ENCODE measurements at places on chromosomes 6 and 20.

- no peak for DNase-seq
Measured at GRCh38 chr20:49210101-49210756, 9.0 kb upstream of the DDX27 start.

DNA sequence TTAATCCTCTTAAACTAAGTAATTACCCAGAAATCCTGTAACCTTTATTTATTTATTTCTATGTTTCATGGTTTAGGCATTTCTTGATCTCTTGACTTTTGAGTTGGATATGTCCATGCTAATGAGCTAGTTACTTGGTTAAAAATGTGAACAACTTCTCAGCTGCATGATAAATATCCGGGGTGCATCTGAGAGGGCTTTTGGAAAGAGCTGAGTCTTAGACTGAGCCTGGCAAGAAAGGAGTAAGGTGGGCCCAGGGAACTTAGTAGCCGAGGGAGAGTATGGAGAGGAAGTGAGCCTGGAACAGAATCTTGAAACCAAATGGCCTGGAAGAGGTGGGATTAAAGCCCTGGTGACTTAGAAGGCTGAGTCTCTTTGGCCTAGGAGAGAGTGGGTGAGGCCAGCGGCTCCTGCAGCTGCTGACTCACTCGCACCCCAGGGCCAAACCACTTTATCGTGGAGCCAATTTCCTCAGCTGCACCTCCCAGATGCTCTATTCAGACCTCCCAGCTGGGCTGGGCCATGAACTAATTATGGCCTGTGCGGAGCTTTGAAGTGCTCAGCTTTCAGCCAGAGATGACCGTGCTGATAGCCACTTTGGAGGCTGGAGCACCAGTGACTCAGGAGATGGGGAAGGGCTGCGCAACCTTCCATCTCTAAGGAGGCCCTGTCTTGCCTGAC is 19.1 kb downstream of the TGM3 start:
- DNase-seq = no peak

DNA sequence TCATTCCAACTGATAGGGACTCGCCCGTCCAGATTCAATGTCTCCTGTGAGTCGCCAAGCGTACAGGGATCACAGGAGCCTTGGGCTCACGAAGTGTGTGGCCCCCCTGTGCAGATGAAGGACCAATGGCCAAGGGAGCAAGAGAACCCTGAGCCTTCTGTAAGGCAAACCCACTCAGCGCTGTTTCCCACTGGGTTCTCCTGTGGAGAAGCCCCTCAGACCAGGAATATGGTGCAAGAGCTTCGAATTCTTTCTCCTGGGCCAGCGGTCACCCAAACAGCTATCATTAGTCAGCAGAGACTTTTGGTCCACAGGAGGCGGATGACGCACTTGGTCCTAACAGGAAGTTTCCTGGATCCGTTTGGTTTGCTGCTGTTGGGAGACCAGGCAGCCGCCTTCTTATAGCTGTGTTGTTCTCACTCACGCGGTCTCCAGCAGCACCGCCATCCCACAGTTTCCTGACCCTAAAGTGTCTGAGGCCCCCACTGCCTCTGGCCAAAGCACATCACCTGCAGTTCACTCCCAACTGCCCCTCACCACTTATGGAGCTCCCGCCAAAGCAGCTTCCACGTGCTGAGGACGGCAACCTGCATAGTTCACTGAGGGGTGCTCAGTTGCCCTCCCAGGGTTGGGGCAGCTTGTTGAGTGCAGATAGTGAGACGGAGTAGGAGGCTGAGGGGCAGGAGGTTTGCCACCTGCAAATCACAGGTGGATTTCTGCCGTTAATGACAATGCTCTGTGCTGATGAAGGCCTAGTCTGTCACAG is 268.6 kb downstream of the ERMARD start:
- no peak for DNase-seq

DNA sequence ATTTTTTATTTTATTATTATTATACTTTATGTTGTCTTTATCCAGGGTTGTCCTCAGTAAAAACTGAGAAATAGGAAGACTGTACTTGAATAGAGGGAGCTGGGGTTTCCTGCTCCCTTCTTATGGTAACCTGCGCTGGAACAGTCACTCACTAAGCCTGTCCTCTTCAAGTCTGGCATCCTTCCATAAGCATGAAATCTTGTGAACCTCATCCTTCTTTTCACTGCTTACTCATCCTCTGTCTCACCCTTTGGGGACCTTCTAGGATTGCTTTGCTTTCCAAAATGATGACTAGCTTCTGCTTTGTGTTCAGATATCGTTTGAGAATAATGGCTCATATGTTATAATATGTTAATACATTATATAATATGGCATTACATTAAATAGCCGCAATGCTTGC is 90.6 kb downstream of the C6orf118 start:
- DNase-seq = no peak

- no peak for DNase-seq
Measured at GRCh38 chr20:61529354-61529753, 277.3 kb downstream of the CDH4 start.

DNA sequence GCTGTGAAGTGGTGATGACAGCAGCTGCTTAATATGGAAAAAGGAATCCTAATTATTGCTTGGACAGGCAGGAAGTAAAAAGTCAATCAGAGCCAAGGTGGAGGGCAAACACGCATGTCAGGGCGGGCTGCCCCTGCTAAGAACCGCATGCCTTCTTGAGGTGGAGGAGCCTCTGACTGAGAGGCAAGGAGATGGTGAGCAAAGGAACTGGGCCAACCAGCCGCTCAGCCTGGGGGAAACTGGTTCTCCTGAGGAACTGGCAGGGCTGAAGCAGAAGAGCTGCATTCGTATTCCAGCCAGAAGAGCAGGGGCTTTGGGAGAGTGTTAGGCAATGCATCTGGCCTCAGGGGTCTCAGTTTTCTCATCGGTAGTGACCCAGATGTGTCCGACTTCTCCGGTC is 13.1 kb upstream of the MLN start:
- DNase-seq = no peak

- no peak for DNase-seq
Measured at GRCh38 chr6:151452750-151453427, 963 bp upstream of the RMND1 start.

DNA sequence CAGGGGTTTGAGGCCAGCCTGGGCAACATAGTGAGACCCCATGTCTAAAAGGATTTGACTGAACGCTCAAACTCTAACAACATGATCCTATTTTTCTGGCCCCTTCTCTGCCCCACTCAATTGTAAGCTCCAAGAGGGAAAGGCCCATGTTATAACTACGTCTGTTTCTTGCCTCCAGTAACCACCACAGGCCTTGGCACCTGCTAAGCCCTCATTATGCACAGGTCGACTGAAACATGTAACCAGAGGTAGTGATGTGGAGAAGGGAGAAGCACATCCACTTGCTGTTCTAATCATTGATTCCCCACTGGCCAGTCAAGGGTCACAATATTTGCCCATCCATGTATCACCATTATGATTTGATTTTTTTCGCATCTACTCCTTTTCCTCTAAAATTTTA is 475.5 kb downstream of the KIF16B start:
- no peak for DNase-seq

DNA sequence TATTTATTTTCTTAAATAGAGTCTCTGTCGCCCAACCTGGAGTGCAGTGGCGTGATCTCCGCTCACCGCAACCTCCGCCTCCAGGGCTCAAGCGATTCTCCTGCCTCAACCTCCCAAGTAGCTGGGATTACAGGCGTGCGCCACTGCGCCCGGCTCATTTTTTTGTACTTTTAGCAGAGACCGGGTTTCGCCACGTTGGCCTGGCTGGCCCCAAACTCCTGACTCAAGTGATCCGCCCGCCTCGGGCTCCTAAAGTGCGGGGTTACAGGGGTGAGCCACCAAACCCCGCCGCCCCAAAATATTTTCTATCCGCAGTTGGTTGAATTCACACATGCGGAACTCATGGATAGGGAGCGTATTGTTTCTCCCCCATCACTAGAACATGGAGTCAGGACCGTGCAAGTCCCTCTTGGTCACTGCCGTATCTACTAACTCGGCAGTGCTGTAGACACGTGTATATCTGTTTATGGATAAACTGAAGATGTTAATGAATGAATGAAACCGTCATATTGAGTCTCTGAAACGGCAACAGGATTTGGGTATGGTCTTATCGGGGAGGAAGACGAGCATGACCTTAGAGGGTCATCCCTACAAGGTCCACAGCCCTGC is 904 bp downstream of the MKKS start:
- DNase-seq = no peak

DNA sequence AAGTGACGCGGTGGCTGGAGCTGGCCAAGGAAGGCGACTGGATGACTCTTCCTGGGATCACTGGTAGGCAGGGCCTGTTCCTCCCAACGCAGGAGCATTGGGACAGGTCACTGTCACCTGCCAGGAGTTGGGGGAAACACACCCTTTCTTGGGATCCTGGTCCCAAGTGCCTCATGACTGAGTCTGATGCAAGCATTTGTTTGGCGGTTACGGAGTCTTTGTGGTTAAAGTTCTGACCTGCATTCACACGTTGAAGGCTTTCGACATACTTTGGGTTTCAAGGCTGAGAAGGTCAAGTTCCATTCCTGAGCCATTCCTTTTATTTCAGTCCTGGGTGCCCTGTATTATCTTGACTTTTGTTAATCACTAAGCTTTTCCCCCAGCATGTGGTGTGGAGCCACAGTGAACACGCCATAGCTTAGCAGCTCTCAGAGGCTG is 6.0 kb downstream of the PNLDC1 start:
- no peak for DNase-seq

- DNase-seq = no peak
Measured at GRCh38 chr6:24766680-24767462, 7.9 kb upstream of the GMNN start.

Measured in activated T-cell treated with anti-CD3 and anti-CD28 coated beads for 4 hours (primary cell).